ENCODE measurements at places on chromosomes 2 and 18. TPM values are rescaled to one million over a fixed set of nuclear protein-coding genes. Genes with fewer than 3 reads are reported as not detected.
A peak's percentile ranks its signal among the peaks of the same experiment; 100 is the strongest.

DNA sequence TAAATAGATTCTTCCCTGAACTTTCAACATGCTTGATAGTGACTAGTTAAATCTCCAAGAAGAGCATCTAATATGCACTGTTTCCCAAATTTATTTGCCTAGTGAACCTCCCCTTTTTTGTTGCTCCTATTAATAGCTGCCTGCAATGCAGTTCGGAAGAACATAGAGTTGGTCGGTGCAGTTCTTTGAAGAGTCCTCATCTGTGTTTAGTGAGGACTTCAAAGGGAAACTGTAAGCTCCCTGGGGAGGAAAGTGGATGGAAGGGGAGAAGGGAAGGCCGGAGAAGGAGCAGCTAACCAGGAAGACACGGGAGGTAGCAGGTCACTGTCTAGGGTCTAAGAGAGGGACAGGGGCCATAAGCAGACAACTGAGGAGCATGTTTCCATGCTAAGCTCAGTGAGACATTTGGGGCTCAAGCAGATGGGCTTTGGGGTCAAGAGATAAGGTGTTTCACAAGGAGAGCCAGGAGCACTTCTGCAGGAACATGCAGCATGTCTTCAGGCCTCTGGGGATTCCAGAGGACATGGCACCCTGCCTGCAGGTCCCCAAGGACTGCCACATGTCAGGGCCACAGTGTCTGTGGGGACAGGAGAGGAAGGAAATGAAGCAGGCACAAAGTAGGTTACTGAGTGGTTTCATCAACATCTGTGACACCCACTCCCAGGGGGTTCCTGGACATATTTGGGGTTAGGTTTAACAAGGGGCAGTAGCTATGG is 48.7 kb upstream of the ANXA4 start:
- no peaks in the 10 kb centered on the region for H3K27me3 ChIP-seq

TTC27 gene
- 18.2 TPM for total RNA-seq

DNA sequence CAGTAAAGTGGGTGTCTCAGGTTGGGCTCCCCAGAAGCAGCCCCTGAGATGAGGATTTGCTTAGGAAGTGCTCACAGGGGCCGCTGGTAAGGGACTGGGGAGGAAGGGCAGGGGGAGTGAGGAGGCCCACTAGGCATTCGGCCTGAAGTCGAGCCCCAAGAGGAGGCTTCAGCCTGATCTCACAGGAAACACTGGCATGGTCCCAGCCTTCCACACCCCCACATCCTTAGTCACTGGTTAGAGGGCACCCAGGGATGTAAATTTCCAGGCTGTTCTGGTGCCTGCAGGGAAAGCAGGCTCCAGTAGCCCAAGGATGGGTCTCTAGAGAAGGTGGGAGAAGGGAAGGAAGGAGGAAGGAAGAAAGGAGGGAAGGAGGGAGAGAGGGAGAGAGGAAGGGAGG is 22.4 kb upstream of the KCNK3 start:
- H3K36me3 ChIP-seq = no peaks in the 10 kb centered on the region
- H3K4me1 ChIP-seq = no peaks in the 10 kb centered on the region
- H3K27me3 ChIP-seq = peaks cover 6% of the 10 kb centered on the region
- no peak overlapping the region for H3K4me3 ChIP-seq

DNA sequence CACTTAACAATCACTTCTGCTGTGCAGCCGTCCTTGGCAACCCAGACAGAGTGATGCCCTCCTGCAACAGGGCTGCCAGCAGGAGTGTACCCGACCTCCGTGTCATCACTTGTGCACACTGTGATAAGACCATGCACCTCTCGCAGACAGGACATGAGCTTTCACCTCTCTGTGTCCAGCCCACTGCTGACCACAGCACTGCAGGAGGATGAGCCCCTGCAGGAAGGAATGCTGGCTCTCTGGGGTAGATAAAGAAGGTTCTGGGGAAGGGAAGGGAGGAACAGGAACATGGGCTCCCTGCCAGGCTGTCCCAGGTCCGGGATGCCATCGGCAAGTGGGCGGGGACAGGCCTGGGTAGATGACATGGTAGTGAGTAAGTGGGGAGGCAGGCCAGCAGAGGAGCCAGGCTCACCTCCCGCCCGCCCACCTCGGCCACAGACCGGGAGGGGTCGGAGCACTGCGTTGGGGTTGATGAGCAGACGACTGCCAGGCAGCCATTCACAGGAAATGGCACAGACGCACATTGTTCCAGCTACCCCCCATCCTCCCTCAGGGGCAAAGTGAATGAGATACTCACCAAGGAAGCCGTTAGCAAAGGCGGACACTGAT is 18.6 kb upstream of the COL6A3 start:
- peak; percentile 98 for DNase-seq
- no peak overlapping the region for H3K4me3 ChIP-seq
- H3K4me1 ChIP-seq = peaks cover 28% of the 10 kb centered on the region

DNA sequence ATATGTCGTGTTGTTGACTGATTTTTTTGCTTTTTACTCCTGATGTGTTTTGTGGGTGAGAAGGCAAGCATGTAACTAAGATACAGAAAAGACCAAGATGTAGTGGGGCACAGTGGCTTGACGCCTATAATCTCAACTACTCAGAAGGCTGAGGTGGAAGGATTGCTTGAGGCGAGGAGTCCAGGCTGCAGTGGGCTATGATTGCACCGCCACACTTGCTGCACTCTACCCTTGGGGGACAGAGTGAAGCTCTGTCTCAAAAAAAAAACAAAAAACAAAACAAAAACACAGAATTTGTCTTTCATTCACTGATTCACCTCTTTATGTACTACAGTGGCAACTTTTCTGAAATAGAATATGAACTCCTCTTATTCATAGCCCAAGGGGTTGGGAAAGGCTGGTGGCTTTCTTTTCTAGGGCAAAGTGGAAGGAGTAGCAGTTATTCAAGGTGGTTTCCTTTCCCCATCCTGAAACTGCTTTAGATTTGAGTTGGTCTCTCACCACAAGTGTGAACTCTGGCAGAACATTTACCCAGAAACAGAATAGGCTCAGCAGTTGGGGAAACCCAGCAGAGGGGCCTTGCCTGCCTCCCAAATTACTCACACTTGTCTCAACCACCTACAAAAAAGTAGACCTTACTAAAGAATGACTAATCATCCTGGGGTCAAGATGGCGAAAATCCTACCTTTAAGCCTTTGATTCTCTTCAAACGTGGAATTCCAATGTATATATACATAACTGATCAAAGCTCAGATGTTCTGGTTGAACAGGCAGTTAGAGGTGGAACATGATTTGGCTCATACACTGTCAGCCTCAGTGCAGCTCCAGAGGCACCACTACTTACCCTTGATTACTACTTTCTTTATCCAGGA is 6.5 kb downstream of the TANK start:
- no peak overlapping the region for H3K27ac ChIP-seq
- H3K4me3 ChIP-seq = no peak overlapping the region

CFAP221 gene
- not detected for total RNA-seq

DNA sequence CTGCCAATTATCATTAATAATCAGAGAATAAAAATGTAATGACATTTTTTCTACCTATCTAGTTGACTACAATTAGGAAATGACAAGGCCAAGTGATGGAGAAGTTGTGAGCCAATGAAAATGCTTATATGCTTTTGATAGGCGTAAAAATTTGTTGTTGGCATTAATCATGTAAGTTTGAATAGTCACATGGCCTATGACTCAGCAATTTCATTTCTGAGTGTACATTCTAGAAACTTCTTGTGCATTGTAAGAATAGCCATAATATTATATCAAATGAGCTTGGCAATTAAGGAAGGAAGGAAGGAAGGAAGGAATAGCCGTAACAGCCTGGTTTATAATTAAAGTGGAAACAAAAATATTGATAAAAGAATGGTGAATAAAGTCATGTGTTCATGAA is 179.9 kb downstream of the PTH2R start:
- H3K27ac ChIP-seq = no peak overlapping the region
- H3K4me3 ChIP-seq = no peak overlapping the region
- no peaks in the 10 kb centered on the region for H3K27me3 ChIP-seq
- no peaks in the 10 kb centered on the region for H3K4me1 ChIP-seq
- no peak for DNase-seq
- no peaks in the 10 kb centered on the region for H3K36me3 ChIP-seq

DNA sequence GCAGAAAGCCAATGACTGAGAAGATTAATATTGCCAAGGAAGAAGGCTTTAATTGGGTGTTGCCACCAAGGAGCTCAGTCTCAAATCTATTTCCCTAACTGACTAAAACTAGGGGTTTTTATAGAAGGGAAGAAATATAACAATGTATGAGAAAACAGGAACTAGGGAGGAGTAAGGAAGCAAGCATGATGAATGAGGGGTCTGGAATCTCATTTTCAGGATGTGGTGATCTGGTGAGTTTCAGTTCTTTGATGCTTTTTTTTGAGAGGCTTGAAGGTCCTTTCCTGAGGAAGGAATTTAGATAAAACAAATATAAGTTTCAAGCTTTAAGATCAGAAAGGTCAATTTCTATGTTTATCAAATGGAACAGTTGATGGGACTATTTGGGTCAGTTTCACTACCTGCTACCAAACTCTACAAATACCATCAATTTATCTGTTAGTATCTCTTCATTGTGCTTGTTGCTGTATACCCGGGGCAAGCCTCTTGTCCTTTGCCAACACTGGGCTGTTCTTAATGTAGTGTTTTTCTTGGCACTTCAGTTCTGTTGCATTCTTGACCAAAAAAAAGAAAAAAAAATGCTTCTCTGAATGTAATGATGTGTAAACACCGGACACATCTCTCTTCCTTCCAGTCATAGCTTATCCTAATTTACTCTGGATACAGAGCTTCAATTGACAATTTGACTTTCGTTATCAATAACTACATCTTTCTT is 357.0 kb downstream of the GALNT13 start:
- H3K36me3 ChIP-seq = no peaks in the 10 kb centered on the region
- H3K27me3 ChIP-seq = no peaks in the 10 kb centered on the region
- no peak overlapping the region for H3K27ac ChIP-seq
- H3K4me1 ChIP-seq = no peaks in the 10 kb centered on the region
- DNase-seq = no peak

GRCh38 chr2:226078666-226079065 is 679.2 kb downstream of the NYAP2 start:
- no peaks in the 10 kb centered on the region for H3K36me3 ChIP-seq
- H3K27me3 ChIP-seq = no peaks in the 10 kb centered on the region
- peaks cover 20% of the 10 kb centered on the region for H3K4me1 ChIP-seq
- no peak overlapping the region for H3K4me3 ChIP-seq

GRCh38 chr18:9720327-9720726 is 12.2 kb downstream of the RAB31 start:
- peaks cover 3% of the 10 kb centered on the region for H3K4me1 ChIP-seq
- DNase-seq = no peak
- H3K27ac ChIP-seq = no peak overlapping the region
- H3K4me3 ChIP-seq = no peak overlapping the region
- no peaks in the 10 kb centered on the region for H3K36me3 ChIP-seq
- H3K27me3 ChIP-seq = no peaks in the 10 kb centered on the region

B3GNT7 gene
- 0.17 TPM for total RNA-seq

LTBP1 gene
- 190 TPM for total RNA-seq

- no peaks in the 10 kb centered on the region for H3K36me3 ChIP-seq
- no peak overlapping the region for H3K27ac ChIP-seq
- DNase-seq = no peak
- H3K27me3 ChIP-seq = no peaks in the 10 kb centered on the region
Observed at GRCh38 chr2:108320326-108320922, 31.7 kb downstream of the SULT1C2 start.

- no peaks in the 10 kb centered on the region for H3K36me3 ChIP-seq
- no peaks in the 10 kb centered on the region for H3K27me3 ChIP-seq
- no peak overlapping the region for H3K27ac ChIP-seq
Observed at GRCh38 chr2:30601375-30601774, 154.3 kb downstream of the LCLAT1 start.

Data from fibroblast of lung (primary cell).